Heart right ventricle (tissue), 16 donors: ENCODE measurements at places on chromosomes 1 and 21. TPM values are rescaled to one million over a fixed set of nuclear protein-coding genes. Genes with fewer than 3 reads are reported as not detected.

OR2L5 gene
- total RNA-seq: not detected

GTF2B gene
- total RNA-seq: 16.0 TPM

METTL18 gene
- 5.4 TPM for total RNA-seq

ANXA9 gene
- not detected for total RNA-seq

KIAA1614 gene
- 5.4 TPM for total RNA-seq

TNNT2 gene
- 9,352 TPM for total RNA-seq

NOTCH2 gene
- 22.9 TPM for total RNA-seq

PKNOX1 gene
- total RNA-seq: 10.5 TPM

KRTAP21-2 gene
- not detected for total RNA-seq

DMRTA2 gene
- total RNA-seq: not detected

SLC25A34 gene
- total RNA-seq: 44.9 TPM

ILDR2 gene
- total RNA-seq: 3.1 TPM

TENT5C gene
- 9.4 TPM for total RNA-seq

- DNase-seq: peak; percentile 52
Measured at GRCh38 chr1:29575277-29575676, 339.0 kb downstream of the PTPRU start.

DNA sequence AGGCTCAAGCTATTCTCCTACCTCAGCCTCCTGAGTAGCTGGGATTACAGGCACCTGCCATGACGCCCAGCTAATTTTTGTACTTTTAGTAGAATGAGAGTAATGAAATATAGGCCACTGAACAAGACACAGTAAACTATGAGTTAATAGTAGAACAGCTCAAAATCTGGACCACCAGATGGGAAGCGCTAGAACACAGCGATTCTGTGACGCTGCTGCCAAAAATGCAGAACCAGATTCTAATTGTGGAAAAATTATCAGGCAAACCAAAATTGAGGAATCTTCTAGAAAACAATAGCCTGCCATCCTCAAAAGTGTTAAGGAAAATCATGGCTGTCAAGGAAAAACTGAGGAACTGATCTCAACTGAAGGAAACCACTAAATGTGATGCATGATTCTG lies 111.4 kb upstream of the TIAM1 start:
- no peak for DNase-seq

- DNase-seq: no peak
Measured at GRCh38 chr1:195894411-195894810, 713.8 kb downstream of the KCNT2 start.

DNA sequence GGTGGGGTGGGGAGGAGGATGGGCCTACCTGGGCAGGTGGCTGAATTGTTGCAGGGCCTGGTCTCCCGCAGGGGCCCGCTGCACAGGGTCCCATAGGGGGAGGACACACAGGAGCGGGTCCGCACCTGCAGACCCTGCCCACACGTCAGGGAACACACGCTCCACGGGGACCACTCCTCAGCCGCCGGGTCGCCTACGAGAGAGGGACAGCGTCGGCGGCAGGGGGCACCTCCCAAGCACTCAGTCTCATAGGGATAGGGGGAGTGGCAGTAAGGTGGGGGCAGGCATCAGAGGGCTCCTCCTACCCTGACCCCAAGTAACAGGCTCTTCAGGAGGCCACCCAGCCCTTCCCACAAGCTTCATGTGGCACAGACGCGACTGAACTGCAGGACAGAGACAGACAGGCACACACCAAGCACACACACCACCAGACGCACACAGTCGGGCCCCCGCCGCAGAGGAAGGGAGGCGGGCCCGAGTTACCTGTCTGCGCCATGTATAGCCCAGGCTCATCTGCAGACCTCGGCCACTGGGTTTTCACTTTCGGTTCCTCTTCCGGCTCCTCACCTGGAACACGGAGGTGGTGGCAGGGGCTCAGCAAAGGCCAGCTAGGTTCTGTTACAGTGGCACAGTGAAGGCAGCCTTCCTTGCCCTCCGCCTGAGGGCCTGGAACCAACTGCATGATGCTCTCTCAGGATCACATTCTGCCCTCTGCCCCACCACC lies 19.8 kb downstream of the ADGRB2 start:
- DNase-seq: no peak

- no peak for DNase-seq
Measured at GRCh38 chr1:225567789-225568188, 85.1 kb downstream of the ENAH start.

DNA sequence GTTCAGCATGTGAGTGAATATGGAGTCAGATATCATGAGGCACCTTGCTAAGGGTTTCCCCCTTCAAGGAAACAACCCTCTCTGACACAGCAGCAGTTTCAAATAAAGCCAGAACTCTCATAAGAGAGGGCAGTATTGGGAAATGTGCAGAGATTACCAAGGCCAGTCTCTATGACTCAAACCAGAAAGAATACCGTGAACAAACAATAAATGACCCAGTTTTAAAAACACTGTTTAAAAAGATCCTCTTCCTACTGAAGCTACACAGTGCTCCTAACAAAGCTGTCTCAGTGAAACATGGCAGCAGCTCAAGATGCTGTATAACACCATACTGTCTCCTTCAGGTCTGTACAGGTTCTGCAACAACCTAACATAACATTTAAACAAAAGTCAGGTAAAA lies 102.6 kb downstream of the KIAA0319L start:
- DNase-seq: no peak

DNA sequence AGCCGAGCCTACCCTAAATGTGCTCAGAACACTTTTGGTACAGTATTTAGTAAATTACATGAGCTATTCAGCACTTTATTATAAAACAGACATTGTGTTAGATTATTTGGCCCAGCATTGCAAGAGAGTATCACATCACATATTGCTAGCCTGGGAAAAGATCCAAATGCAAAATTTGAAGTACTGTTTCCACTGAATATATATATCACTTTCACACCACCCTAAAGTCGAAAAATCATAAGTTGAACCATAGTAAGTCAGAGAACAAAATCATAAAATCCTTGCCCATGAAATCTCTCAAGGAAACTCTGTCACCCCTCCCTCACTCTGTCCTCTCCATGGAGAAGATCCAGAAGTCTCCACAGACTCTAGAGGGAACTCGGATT lies 33.1 kb downstream of the RGS8 start:
- DNase-seq: no peak

DNA sequence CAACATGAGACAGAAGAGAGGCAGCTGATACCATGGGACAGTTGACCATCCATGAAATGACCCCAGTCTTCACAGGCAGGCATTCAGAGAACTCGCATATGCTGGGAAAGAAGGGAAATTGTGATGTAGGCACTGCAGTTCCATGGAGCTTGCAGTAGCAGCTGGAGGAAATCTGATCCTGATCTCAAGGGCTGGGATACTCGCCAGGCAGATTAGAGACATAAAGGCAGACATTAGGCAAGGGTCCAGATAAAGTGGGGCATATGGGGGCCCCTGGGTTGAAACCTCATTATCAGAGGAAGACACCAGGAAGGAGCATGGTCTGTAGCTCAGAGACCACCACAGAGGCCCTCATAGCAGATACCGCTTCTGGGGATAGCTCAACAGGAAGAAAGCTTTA lies 48.7 kb upstream of the TNR start:
- DNase-seq: no peak

GRCh38 chr1:20164694-20165202 lies 21.1 kb upstream of the UBXN10 start:
- peak; percentile 45 for DNase-seq

- no peak for DNase-seq
Measured at GRCh38 chr1:87240661-87241285, 87.9 kb upstream of the LMO4 start.

DNA sequence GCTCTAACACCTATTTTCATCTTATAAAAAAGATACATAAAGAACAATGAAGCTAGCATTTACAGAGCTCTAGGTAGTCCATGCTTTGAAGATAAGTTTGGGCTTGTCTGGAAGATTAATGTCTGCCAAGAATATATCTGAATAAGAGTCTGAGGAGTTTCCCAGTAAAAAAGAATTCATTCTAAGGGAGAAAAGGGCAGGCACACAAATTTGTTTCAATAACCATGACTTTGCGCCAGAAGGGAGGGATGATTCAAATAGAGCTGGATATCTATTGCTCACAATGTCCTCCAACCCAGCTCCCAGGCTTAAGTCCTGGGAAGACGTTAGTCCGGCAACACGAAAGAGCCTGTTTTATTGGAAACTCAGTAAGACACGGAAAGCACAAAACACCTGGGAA lies 9.7 kb upstream of the TTLL7 start:
- DNase-seq: no peak

DNA sequence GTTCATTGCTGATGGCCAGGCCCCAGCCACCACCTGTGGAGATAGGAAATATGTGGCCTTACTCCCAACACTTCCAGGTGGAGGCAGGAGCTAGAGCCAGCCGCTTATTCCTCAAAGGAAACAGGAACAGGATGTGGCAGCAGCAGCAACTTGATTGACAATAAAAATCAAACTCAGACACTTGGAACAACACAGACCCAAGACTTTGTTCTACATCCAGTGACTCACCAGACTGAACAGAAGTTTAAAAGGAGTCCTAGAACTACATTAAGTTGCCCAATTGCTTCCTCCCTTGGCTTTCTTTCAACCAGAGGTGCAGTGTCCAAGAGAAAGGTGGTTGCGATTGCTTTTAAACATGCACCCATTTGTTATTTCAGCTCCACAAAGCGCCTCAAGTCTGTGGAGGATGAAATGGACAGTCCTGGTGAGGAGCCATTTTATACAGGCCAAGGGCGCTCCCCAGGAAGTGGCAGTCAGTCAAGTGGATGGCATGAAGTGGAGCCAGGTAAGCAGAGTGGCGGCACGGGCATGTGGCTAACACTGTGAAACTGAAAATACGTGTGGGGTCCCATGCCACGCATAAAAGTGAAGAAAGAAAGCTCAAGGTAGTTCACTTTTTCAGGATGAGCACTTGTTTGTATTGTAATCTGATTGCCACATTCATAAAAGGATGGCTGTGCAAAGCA lies 276.6 kb downstream of the NFIA start:
- no peak for DNase-seq

DNA sequence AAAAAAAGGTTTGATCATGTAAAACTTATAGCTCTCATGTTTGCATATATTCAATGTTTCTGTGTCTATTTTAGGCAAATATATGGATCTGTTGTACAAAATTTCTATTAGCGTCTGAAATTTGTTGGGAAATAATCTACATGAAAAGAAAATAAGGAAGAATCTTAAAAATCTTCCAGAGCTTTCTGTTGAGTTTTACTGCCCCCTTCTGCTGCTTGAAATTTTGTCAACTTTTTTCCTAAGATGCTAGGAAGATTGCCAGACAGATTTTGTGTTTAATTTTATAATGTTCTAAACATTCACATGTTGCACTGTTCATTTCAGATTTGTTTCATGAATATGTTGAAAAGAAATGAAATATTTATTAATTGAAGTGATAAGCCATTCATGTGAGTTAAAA lies 2.5 kb upstream of the PTGS2 start:
- no peak for DNase-seq

DNA sequence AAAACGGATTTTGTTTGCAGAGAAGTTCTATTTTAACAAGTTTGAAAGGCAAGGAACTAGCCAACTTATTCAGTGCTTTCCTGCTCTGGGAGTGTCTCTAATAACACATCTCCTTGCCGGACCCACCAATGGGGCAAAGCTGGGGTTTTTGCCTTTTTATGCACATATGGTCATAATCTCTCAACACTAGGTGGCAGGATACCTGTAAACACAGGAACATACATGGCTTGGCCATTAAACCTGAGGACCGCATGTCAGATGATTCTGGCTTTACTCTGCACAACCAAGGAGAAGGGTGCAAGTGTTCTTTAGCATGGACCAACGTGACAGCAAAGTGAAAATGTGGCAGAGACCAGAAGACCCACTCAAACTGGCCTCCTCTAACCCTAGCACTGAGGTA lies 4.9 kb downstream of the TMEM9 start:
- no peak for DNase-seq

DNA sequence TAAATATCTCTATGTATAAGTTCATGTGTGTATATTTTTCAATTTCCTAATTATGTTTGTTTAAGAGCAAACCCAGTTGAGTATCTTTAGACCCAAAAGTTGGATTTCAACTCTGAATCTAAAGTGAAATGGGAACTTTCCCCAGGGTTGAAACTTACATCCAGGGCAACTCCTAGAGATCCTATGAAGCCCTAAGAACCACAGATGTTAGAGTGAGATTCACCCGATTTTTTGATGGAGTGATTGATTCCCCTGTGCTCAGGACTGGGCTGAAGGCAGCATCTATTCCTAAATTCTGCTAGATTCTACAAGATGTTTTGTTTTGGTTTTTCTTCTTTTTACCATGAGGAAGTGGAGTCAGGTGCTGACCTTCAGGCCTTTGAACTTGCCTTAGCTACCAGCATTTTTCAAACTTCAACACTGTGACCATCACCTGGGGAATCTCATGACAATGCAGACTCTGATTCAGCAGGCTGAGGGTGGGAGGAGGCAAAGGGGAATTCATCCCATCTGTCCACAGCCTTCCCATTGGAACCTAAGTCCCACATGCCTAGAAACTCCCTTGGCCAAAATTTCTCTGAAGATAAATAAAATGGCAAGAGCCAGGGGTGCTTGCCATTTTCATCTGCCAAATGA lies 145.5 kb downstream of the ETS2 start:
- DNase-seq: no peak

GRCh38 chr1:226121587-226122400 lies 59.3 kb downstream of the H3-3A start:
- peak; percentile 58 for DNase-seq

DNA sequence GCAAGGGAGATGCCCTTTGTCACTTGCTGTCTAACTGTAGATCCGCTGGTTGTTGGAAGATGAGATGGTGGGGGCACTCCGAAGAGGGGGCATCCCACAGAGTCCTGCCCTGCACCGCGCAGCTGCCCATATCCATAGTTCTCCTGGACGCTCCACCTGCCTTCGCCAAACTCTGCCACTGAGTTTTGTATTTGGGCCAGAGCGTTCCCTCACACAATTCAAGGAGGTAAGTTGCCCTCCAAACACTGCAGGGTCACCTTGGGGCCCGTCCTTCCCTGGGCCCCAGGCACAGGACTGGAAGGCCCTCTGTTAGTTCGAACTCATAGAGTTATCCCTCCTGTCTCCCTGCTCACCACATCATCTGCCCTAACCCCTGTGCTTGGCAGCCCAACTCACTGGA lies 22.1 kb downstream of the HYI start:
- DNase-seq: no peak

- no peak for DNase-seq
Measured at GRCh38 chr1:11920239-11920903, 5.9 kb downstream of the KIAA2013 start.

DNA sequence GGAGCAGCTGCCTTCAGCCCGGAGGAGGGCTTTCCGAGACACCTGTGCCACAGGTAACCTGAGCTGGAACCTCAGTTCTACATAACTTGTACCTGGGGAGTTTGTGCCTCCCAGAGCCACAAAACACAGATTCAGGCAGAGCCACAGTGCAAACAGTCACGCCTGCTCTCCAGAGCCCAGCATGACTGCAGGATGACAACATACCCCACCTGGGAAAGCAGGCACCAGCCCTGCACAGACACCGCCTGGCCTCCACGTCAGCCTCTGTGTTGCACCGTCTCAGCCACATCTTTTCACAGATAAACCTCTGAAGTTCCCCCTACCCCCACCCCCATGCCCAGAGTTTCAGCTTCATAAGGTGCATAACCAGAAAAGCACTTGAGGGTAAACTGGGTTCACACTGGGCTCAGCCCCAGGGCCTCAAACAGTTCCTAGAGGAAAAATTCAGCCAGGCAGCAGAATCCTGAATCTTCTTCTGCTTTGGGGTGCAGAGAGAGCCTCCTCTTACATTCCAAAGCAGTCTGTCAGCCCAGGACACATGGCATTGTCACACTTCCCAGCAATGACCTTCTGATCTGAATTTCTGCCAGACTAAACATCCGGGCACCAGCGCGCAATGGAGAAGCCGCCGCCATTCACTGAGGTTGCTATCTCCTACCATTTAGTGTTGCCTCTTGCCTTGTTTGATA lies 229.5 kb downstream of the TOMM20 start:
- peak; percentile 71 for DNase-seq
